ENCODE measurements at places on chromosomes 5 and 9. TPM values are rescaled to one million over a fixed set of nuclear protein-coding genes. Genes with fewer than 3 reads are reported as not detected.
A peak's percentile ranks its signal among the peaks of the same experiment; 100 is the strongest.

- no peaks in the 10 kb centered on the region for H3K27me3 ChIP-seq
- no peak overlapping the region for H3K4me3 ChIP-seq
- H3K4me1 ChIP-seq = no peaks in the 10 kb centered on the region
- H3K27ac ChIP-seq = no peak overlapping the region
- no peaks in the 10 kb centered on the region for H3K36me3 ChIP-seq
Observed at GRCh38 chr9:93965830-93966577, 10.8 kb upstream of the BARX1 start.

- H3K4me3 ChIP-seq = no peak overlapping the region
- H3K4me1 ChIP-seq = peaks cover 56% of the 10 kb centered on the region
- H3K27me3 ChIP-seq = no peaks in the 10 kb centered on the region
Observed at GRCh38 chr5:140178086-140178410, 3.1 kb downstream of the CYSTM1 start.

DNA sequence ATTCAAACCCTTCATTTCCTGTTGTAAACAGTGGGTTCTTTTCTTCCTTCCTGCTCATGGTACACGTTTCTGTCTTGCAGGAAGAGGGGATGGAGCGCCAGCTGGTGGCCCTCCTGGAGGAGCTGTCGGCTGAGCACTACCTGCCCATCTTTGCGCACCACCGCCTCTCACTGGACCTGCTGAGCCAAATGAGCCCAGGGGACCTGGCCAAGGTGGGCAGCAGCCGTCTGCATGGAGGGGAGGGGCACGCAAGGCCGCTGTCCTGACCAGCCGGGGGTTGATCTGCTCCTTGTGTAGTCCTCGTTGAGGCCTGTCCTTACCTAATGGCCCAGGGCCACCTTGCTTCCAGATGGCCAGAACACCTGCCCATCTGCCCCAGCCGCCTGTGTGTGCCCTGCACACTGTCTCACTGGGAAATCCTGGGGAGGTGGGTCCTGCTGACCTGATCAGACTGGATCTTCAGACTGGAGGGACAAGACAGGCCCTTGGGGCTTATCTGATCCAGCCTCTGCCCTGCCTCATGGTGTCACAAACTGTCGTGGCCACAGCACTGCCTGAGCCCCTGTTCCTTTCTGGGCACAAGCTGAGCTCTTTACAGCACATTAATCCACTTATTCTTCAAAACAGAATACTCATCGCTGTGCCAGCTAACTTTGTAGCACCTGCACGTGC lies 44.7 kb downstream of the LRSAM1 start:
- H3K4me3 ChIP-seq = no peak overlapping the region
- peaks cover 77% of the 10 kb centered on the region for H3K36me3 ChIP-seq
- no peak overlapping the region for H3K27ac ChIP-seq

- H3K4me3 ChIP-seq = no peak overlapping the region
- no peaks in the 10 kb centered on the region for H3K27me3 ChIP-seq
- H3K36me3 ChIP-seq = no peaks in the 10 kb centered on the region
Observed at GRCh38 chr5:108917596-108917995, 169.9 kb downstream of the FER start.

GRCh38 chr5:163564321-163564938 lies 59.0 kb downstream of the MAT2B start:
- H3K4me1 ChIP-seq = peaks cover 2% of the 10 kb centered on the region
- DNase-seq = peak; percentile 72
- peaks cover 28% of the 10 kb centered on the region for H3K27me3 ChIP-seq
- H3K27ac ChIP-seq = no peak overlapping the region
- no peaks in the 10 kb centered on the region for H3K36me3 ChIP-seq
- no peak overlapping the region for H3K4me3 ChIP-seq

DNA sequence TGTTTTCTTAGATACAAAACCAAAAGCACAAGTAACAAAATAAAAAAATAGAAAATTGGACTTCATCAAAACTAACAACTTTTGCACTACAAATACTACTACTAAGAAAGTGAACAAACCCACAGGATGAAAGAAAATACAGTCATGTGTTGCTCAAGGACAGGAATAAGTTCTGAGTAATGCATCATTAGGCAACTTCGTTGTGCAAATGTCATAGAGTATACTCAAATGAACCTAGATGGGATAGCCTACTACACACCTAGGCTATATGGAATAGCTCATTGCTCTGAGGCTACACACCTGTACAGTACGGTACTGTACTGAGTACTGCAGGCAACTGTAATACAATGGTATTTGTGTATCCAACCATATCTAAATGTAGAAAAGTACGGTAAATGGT lies 88.3 kb downstream of the RAPGEF1 start:
- H3K27me3 ChIP-seq = no peaks in the 10 kb centered on the region
- H3K27ac ChIP-seq = no peak overlapping the region
- peaks cover 25% of the 10 kb centered on the region for H3K4me1 ChIP-seq
- H3K36me3 ChIP-seq = no peaks in the 10 kb centered on the region

- no peak overlapping the region for H3K27ac ChIP-seq
- no peaks in the 10 kb centered on the region for H3K4me1 ChIP-seq
- no peak for DNase-seq
- no peaks in the 10 kb centered on the region for H3K36me3 ChIP-seq
- no peak overlapping the region for H3K4me3 ChIP-seq
Observed at GRCh38 chr5:114148253-114148652, 213.6 kb upstream of the KCNN2 start.

GRCh38 chr9:96067600-96067999 lies 192.1 kb downstream of the ERCC6L2 start:
- no peak for DNase-seq
- no peak overlapping the region for H3K27ac ChIP-seq
- no peaks in the 10 kb centered on the region for H3K36me3 ChIP-seq
- no peaks in the 10 kb centered on the region for H3K27me3 ChIP-seq
- H3K4me3 ChIP-seq = no peak overlapping the region

- H3K36me3 ChIP-seq = no peaks in the 10 kb centered on the region
- H3K4me1 ChIP-seq = peaks cover 8% of the 10 kb centered on the region
- no peaks in the 10 kb centered on the region for H3K27me3 ChIP-seq
- DNase-seq = no peak
- no peak overlapping the region for H3K27ac ChIP-seq
Observed at GRCh38 chr5:175288048-175288621, 155.8 kb downstream of the DRD1 start.

GRCh38 chr9:117823576-117823975 lies 119.4 kb downstream of the TLR4 start:
- H3K27ac ChIP-seq = no peak overlapping the region
- H3K27me3 ChIP-seq = no peaks in the 10 kb centered on the region
- DNase-seq = no peak
- no peaks in the 10 kb centered on the region for H3K4me1 ChIP-seq
- H3K4me3 ChIP-seq = no peak overlapping the region
- H3K36me3 ChIP-seq = no peaks in the 10 kb centered on the region

DNA sequence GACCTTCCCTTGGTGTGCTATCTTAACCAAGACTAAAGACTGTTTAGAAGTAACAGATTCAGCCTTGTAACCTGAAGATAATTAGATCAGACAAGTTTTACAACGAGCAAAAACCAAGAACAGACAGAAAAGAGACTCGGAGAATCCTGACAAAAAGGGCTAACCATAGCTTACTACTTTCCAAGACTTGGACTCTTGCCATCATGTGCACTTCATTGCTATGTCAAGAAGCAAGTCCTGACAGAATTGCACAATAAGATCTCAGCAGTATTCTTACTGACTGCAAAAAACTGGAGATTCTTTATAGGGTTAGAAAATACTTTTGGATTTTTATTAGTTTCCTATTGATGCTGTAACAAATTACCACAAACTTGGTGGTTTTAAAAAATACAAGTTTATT lies 1539.0 kb upstream of the NUDT12 start:
- no peak overlapping the region for H3K4me3 ChIP-seq
- no peak for DNase-seq
- H3K4me1 ChIP-seq = no peaks in the 10 kb centered on the region
- no peaks in the 10 kb centered on the region for H3K27me3 ChIP-seq
- H3K27ac ChIP-seq = no peak overlapping the region

DNA sequence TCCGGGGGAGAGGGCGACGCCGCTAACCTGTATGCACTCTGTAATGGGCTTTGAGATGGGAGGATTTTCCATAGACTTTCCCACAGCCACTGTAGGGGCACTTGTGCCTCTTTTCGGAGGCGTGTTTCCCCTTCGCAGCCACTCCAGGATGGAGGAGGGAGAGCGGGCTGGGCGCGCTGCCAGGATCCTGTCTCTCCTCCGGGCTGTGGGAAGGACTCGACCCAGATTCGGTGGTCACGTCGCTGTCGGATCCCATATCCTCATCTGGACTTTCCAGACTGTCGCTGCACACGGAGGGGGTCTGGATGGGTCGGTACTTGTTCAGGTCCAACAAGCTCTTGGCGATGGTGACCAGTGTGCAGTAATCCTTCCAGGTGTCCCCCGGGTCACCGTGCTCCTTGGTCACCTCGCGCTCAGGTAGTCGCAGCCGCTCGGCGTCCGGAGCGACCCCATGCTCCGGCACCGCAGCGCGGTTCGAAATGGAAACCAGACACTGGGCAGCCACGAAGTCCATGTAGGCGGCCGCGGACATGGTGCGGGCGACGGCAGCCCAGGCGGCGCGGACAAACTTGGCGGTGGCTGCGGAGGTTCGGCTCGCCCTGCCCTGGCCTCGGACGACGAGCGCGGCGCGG lies 1.5 kb downstream of the KLF9 start:
- H3K27ac ChIP-seq = peak overlapping the region; percentile 100
- peak; percentile 74 for DNase-seq
- H3K27me3 ChIP-seq = peaks cover 52% of the 10 kb centered on the region
- no peaks in the 10 kb centered on the region for H3K36me3 ChIP-seq
- H3K4me1 ChIP-seq = peaks cover 9% of the 10 kb centered on the region
- peak overlapping the region; percentile 85 for H3K4me3 ChIP-seq

Gene IL5
- not detected for polyA plus RNA-seq

Gene KIAA1191
- 43.7 TPM for polyA plus RNA-seq

Gene SLC25A51
- polyA plus RNA-seq = 13.4 TPM

Gene SLC6A18
- polyA plus RNA-seq = 0.04 TPM

Gene FAM81B
- 0.15 TPM for polyA plus RNA-seq

Gene NME5
- polyA plus RNA-seq = not detected

Gene OR1B1
- not detected for polyA plus RNA-seq

Gene GPR150
- polyA plus RNA-seq = 2.1 TPM

Gene BOD1
- 76.7 TPM for polyA plus RNA-seq

Gene SPATA6L
- 3.4 TPM for polyA plus RNA-seq

Gene TSSK1B
- polyA plus RNA-seq = not detected

All from small intestine (tissue), 16 donors.